ENCODE measurements at places on chromosomes 6 and 20.

DNA sequence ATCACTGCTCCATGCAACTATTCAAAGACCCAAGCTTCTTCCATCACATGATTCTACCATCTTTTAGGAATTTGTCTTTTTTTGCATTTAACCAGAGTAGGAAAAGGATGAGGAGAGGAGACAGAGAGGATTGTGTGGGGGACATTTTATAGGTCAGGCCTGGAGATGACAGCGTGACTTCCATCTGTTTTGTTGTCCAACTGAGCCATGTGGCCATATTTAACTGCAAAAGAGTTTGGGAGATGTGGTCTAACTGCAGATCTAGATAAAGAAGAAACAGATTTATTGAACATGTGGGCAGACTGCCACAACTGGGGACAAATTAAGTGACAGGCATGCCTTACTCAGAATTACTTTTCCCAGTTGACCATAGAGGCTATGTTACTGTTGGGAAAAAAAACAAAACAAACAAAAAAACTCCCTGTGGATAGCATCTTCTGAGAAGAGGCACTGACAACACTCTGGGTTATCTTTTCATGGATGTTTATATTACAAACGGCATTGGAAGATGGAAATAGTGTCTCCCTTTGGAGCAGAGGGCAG lies 18.9 kb upstream of the MOCS1 start:
- DNase-seq = no peak

- no peak for DNase-seq
Observed at GRCh38 chr6:155994086-155994485, 538.4 kb upstream of the NOX3 start.

DNA sequence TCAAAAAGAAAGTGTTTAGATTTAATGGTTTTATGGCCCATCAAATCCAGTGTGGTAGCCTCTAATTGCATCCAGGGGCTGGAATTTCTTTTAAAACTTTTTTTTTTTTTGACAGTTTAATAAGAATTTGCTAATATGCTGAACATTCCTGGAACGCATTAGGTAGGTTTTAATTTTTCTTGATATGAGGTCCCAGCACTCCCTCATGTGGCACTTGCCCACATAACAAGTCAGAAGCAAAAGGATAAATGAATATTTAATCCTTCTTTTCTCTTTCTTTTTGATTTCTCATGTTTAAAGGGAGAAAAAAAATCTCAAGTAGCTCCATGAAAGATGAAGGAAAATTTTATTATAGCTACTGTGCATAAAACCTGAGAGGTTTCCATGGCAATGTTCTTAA lies 13.5 kb downstream of the HAO1 start:
- DNase-seq = no peak

- DNase-seq = no peak
Observed at GRCh38 chr20:11901127-11901526, 16.6 kb upstream of the BTBD3 start.

GRCh38 chr20:16135630-16136029 lies 437.6 kb downstream of the KIF16B start:
- no peak for DNase-seq

DNA sequence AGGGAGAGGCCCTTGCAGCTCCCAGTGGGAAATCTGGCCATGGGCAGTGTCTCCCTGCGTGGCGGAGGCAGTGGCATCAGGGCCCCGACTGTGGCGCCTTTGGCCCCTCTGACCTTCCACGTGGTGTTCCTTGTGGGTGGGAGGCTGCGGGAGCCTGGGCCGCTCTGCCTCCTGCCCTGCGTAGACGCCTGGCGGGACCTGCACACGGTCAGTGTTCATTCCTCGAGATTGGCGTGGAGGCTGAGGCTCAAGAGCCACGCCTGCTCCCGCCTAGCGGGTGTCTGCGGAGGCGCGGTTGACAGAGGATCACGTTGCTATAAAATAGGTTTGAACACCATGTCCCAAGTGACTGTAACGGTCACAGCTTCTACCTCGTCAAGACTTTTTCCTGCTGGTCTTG lies 14.0 kb downstream of the COL9A3 start:
- DNase-seq = no peak

DNA sequence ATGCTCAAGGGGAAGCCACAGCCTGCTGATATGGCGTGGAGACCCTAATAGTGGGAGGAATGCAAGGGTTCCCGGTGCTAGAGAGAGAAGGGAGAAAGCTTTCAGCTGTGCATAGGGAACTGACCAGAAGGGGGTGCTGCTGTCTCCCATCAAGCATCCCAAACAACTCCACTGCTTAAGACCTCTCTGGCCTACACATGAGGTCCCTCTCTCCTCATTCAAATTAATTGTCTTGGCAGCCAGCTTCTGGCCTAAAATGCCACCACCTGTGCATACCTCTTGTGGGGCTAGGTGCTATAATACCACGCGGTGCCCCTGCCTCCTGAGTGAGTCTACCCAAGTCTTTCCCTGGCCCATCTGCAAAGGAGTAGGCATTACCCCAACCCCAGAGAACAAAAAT lies 14.5 kb downstream of the ADISSP start:
- DNase-seq = peak; percentile 63

DNA sequence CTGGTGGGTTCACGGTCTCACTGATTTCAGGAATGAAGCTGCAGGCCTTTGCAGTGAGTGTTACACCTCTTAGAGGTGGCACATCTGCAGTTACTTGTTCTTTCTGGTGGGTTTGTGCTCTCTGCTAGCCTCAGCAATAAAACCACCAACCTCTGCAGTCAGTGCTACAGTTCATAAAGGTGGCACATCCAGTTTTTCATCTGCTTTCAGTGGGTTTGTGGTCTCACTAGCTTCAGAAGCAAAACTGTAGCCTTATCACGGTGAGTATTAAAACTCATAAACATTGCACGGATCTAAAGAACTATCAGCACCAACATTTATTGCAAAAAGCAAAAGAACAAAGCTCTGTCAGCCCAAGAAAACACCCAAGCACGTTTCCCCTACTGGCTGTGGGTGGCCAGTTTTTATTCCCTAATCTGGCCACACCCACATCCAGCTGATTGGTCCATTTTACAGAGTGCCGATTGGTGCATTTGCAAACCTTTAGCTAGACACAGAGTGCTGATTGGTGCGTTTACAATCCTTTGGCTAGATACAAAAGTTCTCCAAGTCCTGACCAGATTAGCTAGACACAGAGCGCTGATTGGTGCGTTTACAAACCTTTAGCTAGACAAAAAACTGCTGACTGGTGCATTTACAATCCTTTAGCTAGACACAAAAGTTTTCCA lies 3.4 kb upstream of the TMEM14C start:
- DNase-seq = no peak

DNA sequence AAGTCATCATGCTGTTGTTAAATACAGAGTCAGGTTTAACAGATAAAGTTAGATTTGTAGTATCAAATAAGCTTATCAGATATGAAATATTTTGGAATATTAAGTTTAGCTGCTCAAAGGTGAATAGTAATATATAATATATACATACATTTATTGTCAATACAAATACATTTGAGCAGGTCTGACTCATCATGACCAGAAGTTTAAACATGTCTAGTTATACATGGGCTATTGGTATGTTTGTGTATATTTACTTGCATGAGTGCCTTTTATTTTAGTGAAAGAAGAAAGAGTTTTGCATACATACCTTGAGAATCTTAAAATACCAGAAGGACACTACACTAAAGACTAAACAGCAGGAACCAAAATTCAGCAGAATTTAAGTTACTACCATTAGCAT lies 76.8 kb downstream of the BMP5 start:
- no peak for DNase-seq

GRCh38 chr20:58892141-58892931 lies 39.8 kb downstream of the GNAS start:
- peak; percentile 93 for DNase-seq

GRCh38 chr6:137405806-137406205 lies 88.4 kb downstream of the OLIG3 start:
- no peak for DNase-seq

Measured in NCI-H1417 (cell line).